ENCODE measurements at places on chromosomes 2 and 18.

DNA sequence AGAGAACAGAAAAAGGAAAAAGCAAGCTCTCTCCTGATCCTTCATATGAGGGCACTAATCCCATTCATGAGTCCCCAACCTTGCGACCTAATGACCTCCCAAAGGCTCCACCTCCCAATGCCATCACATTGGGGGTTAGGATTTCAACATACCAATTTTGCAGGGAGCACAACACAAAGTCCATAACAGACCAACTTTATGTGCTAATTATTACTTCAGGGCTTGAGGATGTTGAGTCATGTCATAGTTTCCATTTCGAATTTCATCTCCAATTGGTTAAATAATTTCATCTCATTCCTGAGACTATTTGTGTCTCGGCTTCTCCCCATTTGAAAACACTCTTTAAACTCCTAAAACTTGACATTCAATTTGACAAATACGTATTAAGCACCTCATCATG, 69.9 kb upstream of the KLF7 start:
- DNase-seq, result no peak

- DNase-seq, result no peak
Measured at GRCh38 chr2:157178874-157179273, 78.6 kb upstream of the GALNT5 start.

DNA sequence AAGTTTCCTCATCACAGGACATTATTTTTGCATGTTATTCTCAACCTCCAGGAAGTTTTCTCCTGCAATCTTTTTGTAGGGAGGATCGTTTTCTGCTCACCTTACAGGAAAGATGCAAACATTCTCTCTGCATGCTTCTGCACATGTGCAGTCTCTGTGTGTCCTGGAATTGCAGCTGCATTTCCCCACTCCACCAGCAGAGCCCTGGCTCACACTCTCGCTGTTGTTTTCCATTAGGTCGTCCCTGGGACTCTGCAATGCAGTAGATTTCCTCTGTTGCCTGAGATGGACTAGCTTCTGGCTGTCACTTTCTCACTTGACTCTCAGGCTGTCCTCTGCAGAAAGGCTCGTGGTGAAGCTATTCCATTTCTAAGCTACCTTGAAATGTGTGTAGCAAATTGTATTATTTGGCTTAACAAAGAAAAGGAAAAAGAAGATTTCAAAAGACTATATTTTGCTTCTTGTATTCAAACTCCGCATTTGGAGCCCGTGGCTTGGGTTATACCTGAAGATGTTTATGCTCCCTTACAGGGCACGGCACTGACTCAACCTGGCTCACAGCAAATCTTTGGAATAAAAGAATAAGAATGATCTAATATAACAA, 346.7 kb downstream of the RAD51AP2 start:
- DNase-seq, result no peak

- DNase-seq, result no peak
Measured at GRCh38 chr2:231318436-231318835, 77.1 kb upstream of the B3GNT7 start.

DNA sequence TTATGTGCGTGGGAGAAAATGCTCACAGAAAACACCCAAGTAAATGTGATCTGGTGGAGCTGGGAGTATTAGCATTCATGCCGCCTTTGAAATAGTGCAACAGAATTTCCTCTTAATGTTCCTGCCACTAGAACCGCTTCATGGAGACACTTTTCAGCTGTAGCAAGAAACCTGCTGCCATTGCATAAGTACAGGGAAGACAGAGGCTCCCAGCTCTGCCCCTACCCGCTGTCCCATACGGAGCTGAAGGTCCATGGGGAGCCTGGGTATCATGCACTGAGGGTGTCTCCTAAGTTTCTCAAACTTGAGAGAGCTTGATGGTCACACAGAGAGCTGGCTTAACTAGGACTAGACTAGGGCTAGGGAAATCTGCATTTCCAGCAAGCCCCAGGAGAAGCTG, 49.6 kb downstream of the CRIM1 start:
- no peak for DNase-seq

DNA sequence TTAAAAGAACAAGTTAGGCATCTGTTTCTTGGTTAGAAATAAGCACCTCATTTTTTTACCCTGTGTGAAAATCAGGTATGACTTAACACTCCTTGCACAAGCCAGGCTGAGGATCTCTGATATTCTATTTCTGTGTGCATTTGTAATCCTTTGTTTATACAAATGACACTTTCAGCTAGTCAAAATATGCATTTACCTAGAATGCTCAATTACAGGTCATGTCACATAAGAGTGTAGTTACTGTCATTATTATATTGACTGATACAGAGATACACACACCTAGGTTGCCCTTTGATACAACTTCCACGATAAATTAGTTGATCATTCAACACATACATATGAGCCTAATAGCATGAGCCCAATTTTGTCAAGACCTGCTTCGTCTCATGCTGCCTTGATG, 144.3 kb downstream of the CHST9 start:
- no peak for DNase-seq

- no peak for DNase-seq
Measured at GRCh38 chr18:5884375-5884774, 10.9 kb downstream of the TMEM200C start.

DNA sequence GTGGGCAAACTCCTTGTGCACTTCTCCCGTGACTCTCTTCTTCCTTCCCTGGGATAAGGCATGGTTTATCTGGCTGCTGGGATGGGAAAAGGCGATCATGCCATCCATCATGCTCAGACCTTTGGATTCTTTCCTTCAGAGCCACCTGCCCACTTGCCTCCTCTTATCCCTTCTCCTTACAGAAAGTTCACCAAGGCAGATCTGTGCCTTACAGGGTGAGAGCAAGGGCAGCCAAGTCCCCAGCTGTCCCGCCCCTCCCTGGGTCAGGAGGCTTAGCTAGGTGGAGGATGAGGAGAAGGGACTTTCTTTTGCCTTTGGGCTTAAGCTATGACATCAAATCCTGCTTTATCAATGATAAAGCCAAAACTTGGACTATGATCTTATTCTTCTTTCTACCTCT, 47.6 kb downstream of the KCNE4 start:
- no peak for DNase-seq

DNA sequence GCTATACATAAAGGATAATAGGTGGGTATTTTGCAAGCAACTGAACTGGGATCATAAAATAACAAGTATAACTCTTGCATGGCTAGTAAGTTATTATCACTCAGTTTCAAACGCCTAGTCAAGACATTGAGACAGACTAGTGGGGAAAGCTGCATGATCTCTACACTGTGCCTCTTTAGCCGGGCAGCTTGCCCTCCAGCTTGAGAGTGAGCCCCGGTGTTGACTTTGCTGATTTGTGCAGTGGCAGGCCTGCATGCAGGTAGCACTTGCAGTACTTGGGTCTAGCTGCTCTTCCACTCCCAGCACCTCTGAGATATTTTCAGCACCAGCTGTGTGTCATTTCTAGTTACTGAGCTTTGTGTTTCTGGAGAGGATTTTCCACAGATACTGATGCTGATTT, 118.8 kb upstream of the DAPL1 start:
- DNase-seq, result no peak

GRCh38 chr2:239131521-239131920, 269.3 kb downstream of the HDAC4 start:
- DNase-seq, result no peak

- DNase-seq, result no peak
Measured at GRCh38 chr2:24435391-24436316, 55.4 kb upstream of the NCOA1 start.

DNA sequence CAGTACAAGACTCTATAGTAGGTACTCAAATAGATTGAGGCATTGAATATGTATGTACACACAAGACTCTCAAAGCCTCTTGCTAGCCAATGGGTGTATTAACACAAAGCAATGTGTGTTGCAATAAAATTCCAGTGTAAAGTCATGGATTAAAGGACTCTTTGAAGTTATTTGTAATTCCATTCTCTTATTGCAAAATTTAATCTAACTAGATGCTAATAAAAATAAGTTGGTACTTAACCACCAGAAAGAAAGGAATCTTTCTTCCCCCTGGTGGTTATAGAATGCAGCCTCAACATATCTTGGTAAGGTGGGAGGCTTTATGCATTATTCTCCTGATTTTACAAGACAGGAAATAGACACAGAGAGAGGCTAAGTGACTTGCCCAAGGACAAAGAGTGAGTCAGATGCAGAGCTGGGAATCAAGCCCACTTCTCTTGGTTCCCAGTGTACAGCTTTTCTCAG, 18.0 kb downstream of the LRP1B start:
- no peak for DNase-seq

DNA sequence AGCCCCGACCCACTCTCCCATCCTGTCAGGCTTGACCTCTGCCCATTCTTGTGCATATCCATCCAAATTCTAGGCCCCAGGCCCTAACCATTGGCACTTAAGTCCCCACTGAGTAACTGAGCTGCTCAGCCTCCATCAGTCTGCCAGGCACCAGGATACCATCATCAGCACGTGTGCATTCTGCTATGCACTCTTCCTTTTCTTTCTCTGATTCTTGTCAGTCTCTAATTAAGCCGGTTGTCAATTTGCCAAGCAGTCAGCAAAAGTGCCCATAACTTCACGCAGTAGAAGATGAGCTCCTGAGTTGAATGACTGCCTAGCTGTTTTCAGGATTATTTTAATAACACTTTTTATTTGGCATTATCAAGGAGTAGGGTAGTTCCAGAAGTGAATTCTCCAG, 107.2 kb downstream of the FEZ2 start:
- no peak for DNase-seq

- DNase-seq, result no peak
Measured at GRCh38 chr2:150473767-150474166, 13.7 kb downstream of the RND3 start.

- DNase-seq, result no peak
Measured at GRCh38 chr18:64183665-64184064, 34.8 kb upstream of the LINC00305 start.

DNA sequence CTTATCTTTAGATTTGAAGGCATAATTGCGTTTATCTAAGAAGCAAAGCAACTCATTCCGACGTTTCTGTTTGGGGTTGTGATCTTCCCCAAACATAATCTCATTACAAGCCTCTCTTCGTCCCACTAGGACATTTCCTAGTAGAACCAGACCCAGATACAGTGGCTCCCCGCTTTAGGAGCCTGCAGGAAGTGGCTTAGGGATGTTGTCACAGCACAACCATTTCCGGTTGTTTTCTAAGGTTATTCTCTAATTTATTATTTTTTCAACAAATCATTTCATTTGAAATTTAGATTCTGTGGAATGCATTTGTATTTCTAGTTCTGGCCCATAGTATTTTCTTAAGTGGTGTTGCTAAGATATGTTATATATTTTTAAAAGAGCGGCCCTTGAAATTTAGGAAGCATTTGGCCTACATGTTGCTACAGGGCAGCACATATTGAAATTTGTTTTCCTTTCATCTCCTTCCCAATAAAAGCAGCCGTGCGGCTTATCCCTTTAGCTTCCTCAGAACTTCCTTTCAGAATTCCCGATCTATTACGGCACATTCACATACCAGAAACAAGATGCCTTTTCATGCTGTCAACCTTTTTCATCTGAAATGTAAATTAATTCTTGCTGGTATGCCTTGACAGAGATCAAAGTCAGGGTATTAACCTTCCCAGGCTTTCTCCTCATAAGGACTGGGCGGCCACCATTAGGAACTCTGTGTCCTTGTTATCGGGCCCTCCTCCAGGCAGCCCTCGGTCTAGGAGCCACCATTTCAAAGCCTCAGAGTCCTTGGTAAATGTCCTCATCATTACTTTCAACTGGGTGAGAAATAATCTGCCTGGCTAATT, 210.9 kb upstream of the SP5 start:
- DNase-seq, result no peak

GRCh38 chr18:23710068-23710527, 20.8 kb downstream of the LAMA3 start:
- DNase-seq, result no peak

GRCh38 chr18:60649107-60649506, 276.5 kb upstream of the MC4R start:
- no peak for DNase-seq

DNA sequence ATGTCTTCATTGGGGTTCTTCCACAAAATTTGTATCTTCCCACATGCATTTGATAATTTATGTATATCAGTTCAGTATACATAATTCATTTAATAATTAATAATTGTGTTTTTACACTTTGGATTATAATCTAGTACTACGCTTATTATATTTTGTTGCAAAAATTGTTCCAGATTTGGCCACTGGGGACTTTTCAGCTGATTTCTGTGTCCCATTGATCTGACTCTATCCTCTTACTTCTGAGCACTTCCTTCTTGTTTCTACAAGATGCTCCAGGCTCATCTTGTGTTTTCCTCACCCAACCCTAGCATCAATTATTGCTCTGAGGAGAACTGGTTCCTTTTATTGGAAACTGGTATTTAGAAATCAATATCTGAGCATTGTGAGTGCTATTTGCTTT, 215.3 kb upstream of the CDH19 start:
- DNase-seq, result no peak

GRCh38 chr2:196747400-196747799, 52.1 kb downstream of the GTF3C3 start:
- no peak for DNase-seq

GRCh38 chr2:27070653-27071276, 689 bp downstream of the OST4 start:
- DNase-seq, result no peak

GRCh38 chr2:16349811-16350210, 315.8 kb downstream of the CYRIA start:
- DNase-seq, result no peak

GRCh38 chr2:88481691-88482336, 29.3 kb upstream of the FOXI3 start:
- no peak for DNase-seq

- DNase-seq, result no peak
Measured at GRCh38 chr2:196088203-196088602, 19.6 kb upstream of the DNAH7 start.

GRCh38 chr2:62313449-62314227, 117.7 kb downstream of the B3GNT2 start:
- no peak for DNase-seq

- DNase-seq, result no peak
Measured at GRCh38 chr18:68848242-68848641, 50.4 kb downstream of the CCDC102B start.

DNA sequence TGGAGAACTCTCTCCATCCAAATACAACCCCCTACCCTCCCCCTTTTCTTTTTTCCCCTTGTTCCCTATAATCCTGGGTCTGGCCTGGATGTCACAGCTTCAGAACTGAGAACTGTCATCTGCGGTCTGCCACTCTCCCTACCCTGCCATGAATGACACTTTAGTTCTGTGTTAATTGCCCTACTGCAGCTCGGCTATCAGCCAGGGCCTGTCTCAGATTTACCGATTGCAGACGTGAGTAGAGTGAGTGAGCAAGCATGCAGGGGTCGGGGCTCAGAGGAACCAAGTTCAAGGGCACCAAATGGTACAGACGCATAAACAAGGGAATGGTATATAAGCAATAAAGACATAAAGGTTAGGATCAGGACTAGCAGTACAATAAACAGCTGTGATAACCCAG, 967.8 kb downstream of the BCL11A start:
- no peak for DNase-seq

DNA sequence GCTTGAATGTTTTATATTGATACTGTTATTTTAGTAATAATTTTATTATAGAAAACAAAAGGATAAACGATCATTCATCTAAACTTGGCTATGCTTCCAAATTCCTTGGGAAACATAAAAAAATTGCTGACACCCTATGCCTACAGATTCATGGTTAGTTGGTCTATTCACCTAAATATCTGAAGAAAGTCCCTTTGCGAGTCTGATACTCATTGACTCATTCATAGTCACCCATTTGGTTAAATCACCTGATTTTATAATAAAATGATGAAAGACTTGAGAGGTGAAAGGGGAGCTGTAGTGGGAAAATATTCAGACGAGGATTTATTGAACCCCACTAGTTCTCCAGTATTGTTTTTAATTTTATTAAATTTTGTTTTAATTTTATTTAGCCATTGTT, 112.0 kb downstream of the PTPN4 start:
- no peak for DNase-seq

Measured in activated naive CD4-positive, alpha-beta T cell (primary cell).